ENCODE measurements at places on chromosomes 1 and 21.

- DNase-seq: no peak
Observed at GRCh38 chr1:202802998-202803932, 5.0 kb downstream of the KDM5B start.

- DNase-seq: no peak
Observed at GRCh38 chr1:76568573-76569238, 298.6 kb upstream of the ST6GALNAC5 start.

- no peak for DNase-seq
Observed at GRCh38 chr21:45600248-45600647, 43.3 kb upstream of the PCBP3 start.

DNA sequence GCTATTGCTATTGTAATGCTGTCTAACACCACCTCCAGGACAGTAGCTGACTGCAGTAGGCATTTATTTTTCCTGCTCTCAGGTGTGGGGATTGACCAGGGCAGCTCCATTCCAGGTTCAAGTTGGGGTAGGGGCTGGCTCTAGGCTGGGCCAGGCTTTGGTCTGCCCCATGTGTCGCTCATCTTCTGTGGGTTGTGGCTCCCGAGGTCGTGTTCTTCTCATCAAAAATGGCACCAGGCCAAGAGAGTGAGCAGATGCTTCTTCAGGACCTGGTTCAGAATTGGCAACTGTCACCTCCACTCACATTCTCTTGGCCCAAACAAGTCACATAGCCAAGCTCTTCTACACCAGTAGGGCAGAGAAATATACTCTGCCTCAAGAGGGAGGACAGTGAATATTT lies 133.7 kb downstream of the PTPRU start:
- no peak for DNase-seq

GRCh38 chr21:39119891-39120290 lies 63.4 kb downstream of the PSMG1 start:
- no peak for DNase-seq

GRCh38 chr1:197195100-197195499 lies 48.6 kb upstream of the ASPM start:
- DNase-seq: no peak

GRCh38 chr1:38789498-38790169 lies 69.9 kb downstream of the RRAGC start:
- DNase-seq: no peak

DNA sequence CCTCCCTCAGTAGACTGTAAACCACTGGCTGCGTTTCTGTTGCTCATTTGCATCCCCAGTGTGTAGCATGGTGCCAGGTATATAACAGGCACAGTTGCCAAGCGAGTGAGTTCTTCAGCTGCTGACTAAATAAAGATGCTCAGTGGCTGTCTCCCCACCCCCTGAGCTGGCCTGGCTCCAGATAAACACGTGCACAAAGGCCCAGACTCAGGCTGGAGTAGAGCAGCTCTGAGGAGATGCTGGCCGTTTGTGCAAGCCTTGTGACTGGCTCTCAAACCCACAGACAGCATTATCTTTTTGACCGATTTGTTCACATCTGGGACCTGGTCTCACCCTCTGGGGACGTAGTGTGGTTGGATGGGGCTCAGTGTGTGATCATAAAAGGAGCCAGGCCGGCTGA lies 7.1 kb downstream of the CHRNB2 start:
- no peak for DNase-seq

DNA sequence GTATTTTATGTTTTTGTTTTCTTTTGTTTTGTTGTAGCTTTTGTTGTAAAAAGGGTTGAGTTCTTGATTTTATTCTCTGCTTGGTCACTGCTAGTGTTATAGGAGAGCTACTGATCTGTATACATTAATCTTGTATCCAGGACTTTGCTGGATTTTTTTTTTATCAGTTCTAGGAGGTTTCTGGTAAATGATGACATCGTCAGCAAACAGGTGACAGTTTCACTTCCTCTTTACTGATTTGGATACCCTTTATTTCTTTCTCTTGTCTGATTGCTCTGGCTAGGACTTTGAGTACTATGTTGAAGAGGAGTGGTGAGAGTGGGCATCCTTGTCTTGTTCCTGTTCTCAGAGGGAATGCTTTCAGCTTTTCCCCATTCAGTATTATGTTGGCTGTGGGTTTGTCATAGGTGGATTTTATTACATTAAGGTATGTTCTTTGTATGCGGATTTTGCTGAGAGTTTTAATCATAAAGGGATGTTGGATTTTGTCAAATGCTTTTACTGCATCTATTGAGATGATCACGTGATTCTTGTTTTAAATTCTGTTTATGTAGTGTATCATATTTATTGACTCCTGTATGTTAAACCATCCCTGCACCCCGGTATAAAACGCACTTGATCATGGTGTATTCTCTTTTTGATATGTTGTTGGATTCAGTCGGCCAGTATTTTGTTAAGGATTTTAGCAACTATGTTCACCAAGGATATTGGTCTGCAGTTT lies 905.7 kb downstream of the LTN1 start:
- no peak for DNase-seq

- DNase-seq: no peak
Observed at GRCh38 chr1:21925334-21925940, 11.7 kb downstream of the HSPG2 start.

GRCh38 chr1:227459977-227460376 lies 103.4 kb upstream of the ZNF678 start:
- DNase-seq: no peak

DNA sequence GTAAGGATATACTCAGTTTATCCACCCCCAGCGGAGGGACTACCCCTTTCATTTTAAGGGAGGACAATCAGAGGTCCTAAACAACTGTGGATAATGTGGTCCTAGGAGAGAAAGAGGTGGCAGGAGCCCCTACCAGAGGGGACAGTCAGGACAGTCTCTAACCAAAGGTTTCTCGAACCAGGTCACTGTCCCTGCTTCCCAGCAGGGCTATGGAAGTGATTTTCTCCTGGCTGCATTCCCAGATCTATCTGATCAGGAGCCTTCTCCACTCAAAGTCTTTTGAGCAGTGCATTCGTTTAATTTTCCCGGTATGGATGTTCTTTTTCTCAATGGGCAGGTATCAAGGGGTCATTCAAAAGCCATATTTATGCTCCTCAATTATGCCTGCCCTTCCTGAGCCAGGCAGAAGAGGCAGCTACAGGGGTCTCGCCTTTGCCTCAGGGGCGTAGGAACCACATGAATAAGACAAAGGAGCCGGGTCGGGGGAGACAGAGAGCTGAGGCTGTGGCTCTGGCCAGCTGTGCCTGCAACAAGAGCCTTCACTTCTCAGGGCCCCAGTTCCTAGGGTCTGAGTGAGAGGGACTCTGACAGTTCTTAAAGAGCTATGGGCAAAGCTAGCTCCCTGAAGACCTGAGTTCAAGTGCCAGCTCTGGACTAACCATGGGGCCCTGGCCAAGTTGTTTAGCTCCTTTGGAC lies 62.5 kb upstream of the DMRTB1 start:
- DNase-seq: no peak

DNA sequence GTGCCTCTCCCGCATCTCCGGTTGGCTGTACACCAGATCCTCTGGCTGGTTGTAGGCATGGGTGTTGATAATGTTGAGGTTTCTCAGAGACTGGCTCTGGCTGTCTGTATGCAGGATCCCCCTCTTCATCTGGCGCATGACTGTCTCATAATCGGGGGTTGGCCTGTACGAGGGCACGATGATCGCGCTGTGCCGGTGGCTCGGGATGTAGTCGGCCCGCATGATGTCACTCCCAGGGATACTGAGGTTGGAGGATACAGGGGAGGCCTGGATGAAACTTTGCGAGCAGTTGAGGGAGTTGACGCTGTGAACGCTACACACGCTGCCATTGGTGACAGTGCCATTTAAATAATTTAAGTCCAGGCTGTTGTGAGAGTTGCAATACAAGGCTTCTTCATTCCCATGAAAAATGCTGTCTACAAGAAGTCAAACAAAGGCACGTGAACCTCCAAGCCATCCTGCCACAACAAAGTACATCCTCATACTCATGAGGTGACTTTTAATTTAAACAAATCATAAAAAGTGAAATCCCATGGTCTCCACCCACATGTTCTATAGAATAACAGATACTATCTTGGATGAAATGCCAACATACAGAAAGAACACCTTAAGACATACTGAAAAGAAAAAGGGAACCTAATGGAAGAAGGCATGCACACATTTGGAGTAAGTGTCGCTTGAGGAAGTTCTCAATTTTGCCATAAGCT lies 103.6 kb downstream of the SMYD2 start:
- no peak for DNase-seq

GRCh38 chr1:175183586-175183985 lies 9.0 kb downstream of the KIAA0040 start:
- DNase-seq: no peak

DNA sequence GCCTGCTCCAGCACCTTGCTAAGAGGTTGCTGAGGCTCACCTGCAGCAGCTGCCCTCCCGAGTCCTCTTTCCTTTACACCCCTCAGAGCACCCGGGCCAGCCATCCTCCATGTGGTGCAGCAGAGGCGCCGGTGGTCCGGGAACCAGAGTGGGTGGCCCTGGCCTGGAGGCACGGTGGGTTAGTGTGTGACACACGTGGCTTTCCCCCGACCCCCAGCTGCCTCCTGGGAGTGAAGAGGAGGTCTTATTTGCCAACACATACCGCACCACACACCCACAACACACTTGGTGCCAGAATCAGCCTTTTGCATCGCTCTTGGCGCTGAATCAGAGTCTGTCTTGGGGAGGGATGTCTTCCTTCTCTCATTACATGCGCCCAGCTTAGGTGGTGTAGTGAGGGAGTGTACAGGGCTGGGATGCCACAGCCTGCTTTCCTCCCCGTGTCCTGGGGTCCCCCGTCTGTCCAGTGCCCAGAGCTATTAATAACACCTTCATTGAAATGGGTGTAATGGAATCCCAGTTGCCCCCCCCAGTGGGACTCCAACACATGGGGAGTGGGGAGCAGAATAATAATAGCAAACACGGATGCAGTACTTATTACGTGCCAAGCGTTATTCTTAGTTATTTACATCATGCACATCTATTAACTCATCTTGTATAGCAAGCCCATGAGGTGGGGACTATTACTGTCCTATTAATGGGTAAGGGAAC lies 38.2 kb downstream of the MAPKAPK2 start:
- DNase-seq: no peak

- DNase-seq: no peak
Observed at GRCh38 chr1:192395895-192396294, 79.1 kb downstream of the RGS21 start.
